ENCODE measurements at places on chromosomes 6 and 20.

- DNase-seq, result no peak
Measured at GRCh38 chr6:117687021-117687648, 11.9 kb downstream of the NUS1 start.

- DNase-seq, result no peak
Measured at GRCh38 chr6:27505209-27506027, 32.5 kb upstream of the ZNF184 start.

GRCh38 chr20:37137547-37137946 is 41.6 kb upstream of the RPN2 start:
- DNase-seq, result no peak

DNA sequence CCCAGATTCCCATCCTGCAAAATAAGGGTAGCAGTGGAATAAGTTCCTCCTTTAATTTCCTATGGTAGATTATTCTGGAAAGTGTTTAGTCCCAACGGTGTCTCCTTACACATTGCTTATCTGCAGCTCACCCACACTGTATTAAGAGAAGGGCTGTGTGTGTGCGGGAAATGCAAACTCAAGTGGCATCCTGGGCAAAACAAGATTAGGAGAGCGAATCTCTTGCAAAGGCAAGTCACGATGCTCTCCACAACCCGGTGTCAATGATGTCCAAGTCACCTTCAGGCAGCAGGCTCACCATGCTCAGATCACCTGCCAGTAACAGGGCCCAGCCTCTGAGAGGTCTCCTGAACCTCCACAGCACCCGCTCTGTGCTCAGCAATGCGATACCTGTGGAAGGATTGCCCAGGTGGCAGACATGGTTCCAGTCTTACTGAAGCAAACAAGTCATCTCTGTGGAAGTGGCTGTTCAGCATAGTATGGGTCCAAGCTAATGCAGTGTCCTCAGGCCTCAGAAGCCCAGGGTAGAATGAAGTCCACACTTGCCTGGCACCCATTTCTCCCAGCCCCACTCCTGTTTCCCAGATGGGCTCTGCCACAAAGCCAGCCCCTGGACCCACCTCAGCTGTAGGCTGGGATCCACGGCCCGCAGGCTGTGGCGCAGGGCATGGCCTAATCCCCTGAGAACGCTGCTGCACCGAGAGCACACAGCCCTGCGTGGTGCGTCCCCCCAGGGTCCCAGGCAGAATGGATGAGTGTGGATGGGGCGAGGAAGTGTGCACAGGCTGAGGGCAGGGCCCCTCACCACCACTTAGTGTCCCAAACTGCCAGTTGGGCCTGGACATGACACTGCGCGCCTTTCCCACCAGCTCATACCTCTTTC is 101.2 kb downstream of the PXDC1 start:
- DNase-seq, result no peak

DNA sequence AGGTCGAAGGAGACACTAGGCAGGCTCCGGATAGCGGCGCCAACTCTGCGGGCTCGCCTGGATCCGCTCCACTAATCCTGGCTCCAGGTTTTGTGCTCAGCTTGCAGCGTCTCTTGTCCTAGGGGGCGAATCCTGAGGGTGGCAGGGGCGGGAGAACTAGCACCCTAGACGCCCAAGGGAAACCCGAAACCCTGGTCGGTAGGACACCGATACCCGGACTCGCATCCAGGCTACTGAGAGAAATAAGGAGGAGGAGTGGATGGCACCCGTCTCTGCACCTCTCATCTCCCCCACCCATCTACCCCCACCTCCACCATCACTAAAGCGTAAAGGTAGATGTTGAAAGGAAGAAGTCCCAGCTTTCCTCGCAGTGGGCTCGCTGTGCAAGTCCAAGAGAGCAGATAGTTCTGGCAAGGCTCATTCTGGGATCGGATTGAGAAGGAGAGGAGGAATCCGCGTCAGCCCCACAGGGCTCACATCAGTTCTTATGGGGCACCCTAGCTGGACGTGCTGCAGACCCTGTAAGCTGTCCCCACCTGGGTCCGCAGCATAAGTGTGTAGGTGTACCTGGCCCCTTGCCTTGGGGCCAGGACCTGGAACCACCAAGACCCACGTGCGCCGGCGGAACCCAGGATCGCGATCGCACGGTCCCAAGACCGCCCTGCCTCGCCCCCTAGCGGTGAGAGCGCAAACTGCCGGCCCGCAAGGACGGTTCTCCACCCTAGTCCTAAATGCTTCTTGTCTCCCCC is 6.9 kb downstream of the SLC32A1 start:
- DNase-seq, result peak; percentile 29

- no peak for DNase-seq
Measured at GRCh38 chr6:46799657-46800056, 6.5 kb downstream of the MEP1A start.

DNA sequence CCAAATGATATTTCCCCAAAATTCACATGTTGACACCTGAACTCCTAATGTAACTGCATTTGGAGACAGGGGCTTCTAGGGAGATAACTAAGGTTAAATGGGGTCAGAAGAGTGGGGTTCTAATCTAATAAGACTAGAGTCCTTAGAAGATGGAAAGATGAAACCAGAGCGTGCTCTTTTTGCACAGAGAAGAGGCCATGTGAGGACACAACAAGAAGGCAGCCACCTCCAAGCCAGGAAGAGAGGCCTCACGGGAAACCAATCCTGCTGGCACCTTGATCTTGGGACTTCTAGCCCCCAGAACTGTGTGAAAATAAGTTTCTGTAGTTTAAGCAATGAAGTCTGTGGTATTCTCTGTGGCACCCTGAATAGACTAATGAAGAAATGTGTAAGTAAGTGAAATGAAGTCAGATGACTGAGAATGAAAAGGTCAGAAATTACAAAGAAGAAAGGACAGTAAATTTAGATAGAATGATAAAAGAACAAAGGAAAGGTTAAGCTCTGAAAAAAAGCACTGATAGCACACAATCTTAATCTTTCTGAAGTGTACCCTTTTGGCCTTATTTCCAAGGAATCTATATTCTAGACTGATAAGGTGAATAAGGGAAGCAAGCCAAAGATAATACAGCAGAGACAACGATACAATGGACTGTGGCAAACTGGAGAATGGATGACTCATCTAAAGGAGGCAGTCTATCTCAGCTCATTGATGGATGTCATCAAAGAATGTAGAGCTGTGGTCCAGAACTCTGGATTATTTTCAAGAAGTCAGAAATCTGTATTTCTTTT is 110.4 kb downstream of the MYB start:
- DNase-seq, result peak; percentile 26

DNA sequence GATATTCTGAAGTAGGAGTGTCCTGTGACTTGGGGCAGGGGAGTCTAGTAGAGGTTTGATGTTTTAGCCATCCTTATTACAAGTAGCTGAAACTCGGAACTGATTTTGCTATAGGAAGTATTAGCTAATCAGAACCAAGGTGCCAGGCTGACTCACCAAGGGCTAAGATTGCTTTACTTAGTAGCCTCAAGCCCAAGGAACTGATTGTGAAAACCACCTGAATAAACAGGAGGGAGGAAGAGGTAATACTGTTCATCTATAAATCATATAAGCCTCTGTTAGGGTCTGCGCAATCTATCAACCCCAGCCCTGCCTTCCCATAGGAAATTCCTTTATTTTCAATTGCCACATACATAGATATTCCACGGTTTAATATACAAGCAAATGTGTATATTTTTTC is 54.4 kb downstream of the GNAS start:
- DNase-seq, result no peak

DNA sequence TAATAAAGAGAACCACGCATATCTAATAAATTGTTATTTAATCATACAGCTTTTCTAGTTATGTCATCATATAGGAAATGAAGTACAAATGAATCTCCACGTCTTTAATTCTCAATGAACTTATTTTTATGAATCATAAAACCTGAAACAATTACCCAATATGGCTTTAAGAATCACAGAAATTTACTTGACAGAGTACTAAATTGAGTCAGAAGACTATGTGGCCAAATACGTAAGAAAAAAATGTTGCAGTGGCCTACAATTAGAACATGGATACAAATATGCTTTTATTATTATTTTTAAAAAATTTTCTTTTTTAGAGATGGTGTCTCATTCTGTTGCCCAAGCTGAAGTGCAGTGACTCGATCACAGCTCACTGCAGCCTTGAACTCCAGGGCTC is 584.7 kb upstream of the SLC35B3 start:
- no peak for DNase-seq

GRCh38 chr6:75818098-75818855 is 69.2 kb downstream of the MYO6 start:
- DNase-seq, result no peak

GRCh38 chr20:43560974-43561373 is 2.1 kb downstream of the SGK2 start:
- no peak for DNase-seq

DNA sequence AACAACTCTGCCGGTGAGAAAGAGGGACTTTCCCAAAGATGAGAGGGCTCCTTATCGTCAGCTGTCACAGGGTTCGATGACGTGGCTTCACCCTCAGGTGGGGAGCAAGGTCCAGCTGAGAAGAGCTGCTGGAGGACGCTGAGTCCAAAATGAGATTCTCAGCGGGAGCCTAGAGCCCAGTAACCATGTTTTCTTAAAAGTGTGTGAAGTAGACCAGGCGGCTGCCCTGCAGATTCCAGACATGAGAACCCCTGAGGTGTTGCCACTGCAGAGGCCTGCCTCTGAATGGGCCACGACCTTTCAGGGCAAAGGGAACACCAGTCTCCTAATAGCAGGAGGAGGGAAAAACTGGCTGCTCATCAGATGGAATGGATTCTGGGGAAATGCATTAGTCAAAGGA is 375.1 kb downstream of the BTBD9 start:
- DNase-seq, result no peak

DNA sequence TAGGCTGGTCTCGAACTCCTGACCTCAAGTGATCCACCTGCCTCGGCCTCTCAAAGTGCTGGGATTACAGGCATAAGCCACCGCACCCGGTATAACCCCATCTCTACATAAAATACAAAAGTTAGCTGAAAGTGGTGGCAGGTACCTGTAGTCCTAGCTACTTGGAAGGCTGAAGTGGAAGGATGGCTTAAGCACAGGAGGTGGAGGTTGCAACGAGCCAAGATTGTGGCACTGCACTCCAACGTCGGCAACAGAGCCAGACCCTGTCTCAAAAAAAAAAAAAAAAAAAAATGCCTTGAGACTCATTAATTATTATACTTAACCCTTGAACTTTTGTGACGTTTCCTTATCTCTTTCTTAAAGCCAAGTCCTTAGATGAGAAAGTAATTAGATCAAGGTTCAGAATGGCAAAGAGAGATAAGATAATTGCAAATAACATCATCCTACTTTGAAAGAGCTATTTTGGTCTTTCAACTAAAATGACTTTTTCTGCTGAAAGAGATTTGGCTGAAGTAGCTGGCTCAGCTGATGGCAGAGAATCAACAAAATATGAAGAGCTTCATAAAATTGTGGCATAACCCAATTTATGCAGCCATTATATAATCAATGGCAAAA is 4.7 kb upstream of the SHLD1 start:
- no peak for DNase-seq

GRCh38 chr6:168397012-168397411 is 44.0 kb upstream of the SMOC2 start:
- DNase-seq, result no peak

- DNase-seq, result no peak
Measured at GRCh38 chr6:142764311-142764710, 180.7 kb downstream of the HIVEP2 start.

DNA sequence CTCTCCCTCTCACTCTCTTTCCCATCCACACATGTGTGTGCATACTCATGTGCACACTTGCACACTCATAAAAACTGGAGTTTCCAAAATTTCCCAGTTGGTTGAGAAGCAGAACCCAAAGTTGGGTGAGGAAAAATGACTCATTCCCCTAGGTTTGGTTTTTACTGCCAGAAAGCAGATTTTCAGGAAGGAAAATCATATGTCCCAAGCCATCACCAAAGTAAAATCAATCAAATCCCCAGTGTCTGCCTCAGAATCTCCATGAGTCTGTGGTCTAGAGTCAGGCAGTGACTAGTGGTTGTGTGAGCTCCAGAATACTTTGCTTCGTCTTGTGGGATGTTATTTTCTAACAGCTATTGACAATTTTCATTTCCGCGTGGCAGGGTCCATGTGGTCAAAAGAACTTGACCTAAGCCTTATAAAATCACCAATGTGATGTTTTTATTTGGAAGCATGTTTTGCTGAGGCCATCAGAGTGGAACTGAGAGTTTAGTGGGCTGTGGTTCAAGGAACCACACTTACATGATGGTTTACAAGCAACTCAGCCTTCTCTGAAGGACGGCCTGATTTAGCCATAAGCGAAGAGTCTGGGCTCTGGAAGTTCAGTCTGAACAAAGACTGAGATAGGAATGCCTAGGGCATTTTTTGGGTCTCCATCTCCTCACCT is 81.9 kb upstream of the CCN6 start:
- no peak for DNase-seq

DNA sequence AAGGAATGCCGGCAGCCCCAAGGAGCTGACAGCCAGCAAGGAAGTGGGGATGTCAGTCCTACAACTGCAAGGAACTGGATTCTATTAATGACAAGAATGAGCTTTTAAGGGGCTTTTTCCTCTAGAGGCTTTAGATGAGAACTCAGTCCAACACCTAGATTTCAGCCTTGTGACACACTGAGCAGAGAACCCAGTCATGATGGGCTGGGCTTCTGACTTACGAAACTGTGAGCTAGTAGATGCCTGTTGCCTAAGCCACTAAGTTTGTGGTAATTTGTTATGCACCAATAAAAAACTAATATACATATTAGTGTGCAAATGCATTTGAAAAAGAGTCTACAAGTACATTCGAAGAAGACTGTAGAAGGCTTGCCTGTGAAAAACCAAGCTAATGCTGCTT is 263.3 kb downstream of the SOX4 start:
- DNase-seq, result no peak

- DNase-seq, result no peak
Measured at GRCh38 chr6:84860509-84860908, 96.1 kb upstream of the TBX18 start.

DNA sequence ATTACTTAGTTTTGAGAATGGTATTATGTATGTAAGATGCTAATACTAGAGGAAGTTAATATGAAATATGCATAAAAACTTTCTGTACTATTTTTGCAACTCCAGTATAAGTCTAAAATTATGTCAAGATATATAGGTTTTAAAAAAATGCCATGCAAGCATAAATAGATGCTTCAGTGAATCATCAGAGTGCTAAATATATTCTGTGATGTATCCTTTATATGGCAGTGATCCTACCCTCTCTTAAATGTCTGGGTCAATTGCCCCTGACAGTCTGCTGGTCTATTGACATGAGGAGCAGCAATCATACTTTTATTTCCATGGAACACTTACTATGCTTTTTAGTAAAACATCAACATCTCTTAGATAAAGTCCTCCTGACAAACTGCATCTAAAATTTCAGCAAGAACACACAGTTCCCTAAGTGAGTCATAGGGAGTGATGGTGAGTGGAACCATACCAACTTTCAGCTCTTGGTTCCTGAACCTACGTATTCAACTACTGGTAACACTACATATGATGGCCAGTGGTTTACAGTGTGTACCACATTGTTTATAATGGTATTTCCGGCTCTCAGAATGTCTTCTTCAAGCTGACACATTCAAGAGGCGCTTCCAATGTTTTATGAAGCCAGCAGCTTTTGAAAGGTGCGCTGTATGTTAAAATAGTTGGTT is 928.7 kb upstream of the GJE1 start:
- no peak for DNase-seq

GRCh38 chr6:157909282-157909664 is 72.4 kb upstream of the SYNJ2 start:
- no peak for DNase-seq

GRCh38 chr6:39206250-39206721 is 23.0 kb downstream of the KCNK5 start:
- no peak for DNase-seq

GRCh38 chr6:46221222-46221793 is 50.5 kb upstream of the ENPP5 start:
- DNase-seq, result no peak

- no peak for DNase-seq
Measured at GRCh38 chr6:149264629-149265028, 52.9 kb upstream of the TAB2 start.

GRCh38 chr6:130296854-130297253 is 69.0 kb upstream of the TMEM200A start:
- DNase-seq, result no peak

Measured in HS-27A (cell line).